ENCODE measurements at places on chromosomes 12 and 14.

GRCh38 chr12:19739195-19739776 lies 300.0 kb downstream of the AEBP2 start:
- DNase-seq = no peak

GRCh38 chr12:92297405-92297804 lies 151.8 kb upstream of the BTG1 start:
- no peak for DNase-seq

- DNase-seq = no peak
Observed at GRCh38 chr14:55324812-55325211, 53.6 kb downstream of the FBXO34 start.

DNA sequence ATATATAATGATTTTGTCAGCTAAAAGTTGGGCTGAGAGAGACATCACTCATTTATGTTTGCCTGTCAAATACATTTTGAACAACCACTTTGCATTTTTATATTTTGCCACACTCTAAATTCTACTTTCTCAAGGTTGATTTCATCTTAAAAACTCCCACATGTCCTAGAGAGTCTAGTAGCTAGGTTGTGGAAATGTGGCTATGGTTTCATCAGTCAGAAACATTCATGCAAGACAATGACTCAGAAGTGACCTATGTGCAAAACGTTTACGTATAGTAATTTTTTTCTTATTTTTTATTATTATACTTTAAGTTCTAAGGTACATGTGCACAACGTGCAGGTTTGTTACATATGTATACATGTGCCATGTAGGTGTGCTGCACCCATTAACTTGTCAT lies 27.4 kb upstream of the PRKD1 start:
- DNase-seq = no peak

DNA sequence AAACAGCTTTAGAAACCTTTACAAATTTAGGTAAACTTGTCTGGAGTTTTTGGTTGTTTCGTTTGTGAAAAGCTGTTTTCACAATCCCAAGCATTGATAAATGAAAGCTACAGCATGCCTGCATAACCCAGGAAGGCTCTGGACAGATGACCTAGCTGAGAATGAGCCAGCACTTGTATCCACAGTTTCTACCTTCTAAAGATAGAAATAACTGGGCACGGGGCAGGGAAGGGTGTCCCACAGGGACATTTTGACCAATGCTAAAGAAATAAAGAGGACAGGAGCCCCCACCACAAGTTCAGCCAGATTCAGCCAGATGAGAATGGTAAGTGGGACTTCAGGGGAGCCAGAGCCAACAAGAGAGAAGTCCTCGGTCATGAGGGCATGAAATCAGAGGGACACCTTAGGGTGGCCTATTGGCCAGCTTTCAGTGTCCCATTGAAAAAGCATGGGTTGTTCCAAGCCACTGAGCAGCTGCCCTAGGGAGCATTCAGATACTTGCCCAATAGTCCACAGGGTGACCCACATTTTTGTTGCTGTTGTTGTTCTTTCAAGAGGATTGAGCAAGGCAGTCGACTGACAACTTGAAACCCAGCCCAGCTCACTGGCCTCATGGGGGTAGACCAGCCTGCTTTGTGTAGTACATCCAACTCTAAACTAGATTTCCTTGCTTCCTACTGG lies 140.3 kb upstream of the NUDT4 start:
- no peak for DNase-seq

DNA sequence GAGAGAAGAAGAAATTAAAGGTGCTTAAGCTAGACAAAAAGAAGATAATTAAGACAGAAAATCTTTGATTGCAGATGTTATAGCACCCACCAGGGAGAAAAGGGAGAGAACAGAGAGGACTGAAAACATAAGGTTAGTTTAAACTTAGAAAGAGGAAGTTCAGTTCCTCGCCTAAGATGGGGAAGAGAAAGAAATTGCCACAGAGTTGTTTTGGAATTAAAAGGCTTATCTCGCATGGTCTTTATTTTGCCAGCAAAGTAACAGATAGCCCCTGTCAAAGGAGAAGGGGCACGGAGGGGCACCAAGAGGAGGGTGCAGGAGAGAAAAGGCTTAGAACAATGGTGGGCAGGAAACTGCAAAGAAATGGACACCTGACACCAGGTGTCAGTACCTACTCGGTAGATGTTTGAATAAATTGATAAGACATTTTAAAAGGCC lies 17.8 kb upstream of the OXA1L start:
- DNase-seq = no peak

DNA sequence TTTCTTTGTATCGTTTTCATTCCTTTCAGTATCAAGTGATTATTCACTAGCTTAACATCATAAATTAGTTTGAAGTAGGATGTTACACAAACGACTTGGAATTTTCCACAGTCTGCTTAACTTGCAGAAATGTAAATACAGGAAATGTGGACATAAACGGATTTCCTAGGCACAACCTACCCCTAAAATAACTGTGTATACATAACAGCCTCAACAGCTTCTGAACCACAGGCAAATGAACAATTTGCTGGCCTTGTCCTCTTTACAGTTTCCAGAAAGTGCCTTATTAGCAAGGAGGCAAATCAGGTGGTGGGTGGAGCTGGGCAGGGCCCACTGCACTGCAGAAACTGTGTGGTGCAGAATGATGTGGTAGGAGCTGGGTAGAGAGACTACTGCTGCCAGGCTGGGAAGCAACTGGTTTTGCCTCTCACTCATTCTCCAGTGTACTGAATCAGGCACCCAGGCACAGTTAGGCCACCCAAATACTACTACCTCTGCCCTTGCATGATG lies 14.1 kb downstream of the DRAM1 start:
- no peak for DNase-seq

DNA sequence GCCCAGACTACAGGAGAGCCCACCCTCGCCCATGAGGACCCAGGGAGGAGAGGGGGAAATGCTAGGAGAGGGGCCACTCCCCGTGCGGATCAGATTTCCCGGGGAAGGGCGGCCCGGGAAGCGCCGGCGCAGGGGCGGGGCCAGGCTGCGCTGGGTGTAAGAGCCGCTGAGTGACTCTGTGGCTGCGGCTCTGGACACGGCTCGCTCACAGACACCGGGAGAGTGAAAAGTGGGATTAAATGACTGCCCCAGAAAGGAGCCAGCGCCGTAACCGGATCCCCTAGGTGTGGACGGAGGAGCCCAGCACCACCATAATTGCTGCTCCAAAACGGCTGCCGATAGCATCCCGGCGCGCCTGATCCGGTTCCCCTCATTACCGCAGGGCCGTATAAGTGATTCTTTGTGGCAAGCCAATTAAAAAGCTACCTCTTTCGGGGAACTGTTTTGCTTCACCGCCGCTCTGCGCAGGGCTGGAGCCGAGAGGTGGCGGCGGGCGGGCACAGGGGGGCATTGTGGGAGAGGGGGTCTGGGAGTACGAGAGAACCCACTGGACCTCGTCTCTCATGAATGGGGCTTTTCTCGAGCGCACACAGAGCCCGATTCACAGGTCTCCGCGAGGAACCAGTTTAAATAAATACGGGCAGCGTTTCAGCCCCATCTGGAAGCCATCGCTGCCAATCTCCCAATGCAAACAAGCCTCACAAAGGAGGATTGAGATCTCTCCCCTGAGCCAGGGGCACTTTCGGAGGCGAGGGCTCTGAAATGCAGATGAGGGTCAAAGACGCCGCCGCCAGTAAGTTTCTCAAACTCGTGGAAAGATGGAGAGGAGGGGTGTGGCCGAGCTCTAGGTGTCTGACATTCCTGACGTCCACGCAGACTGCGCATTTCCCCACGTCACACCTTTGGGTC lies 2.5 kb downstream of the COL2A1 start:
- DNase-seq = no peak

- DNase-seq = peak; percentile 67
Observed at GRCh38 chr12:124837958-124838803, 25.5 kb downstream of the SCARB1 start.

- no peak for DNase-seq
Observed at GRCh38 chr12:80698256-80698655, 9.2 kb upstream of the MYF6 start.

GRCh38 chr14:73477618-73478266 lies 13.0 kb upstream of the RIOX1 start:
- DNase-seq = no peak

DNA sequence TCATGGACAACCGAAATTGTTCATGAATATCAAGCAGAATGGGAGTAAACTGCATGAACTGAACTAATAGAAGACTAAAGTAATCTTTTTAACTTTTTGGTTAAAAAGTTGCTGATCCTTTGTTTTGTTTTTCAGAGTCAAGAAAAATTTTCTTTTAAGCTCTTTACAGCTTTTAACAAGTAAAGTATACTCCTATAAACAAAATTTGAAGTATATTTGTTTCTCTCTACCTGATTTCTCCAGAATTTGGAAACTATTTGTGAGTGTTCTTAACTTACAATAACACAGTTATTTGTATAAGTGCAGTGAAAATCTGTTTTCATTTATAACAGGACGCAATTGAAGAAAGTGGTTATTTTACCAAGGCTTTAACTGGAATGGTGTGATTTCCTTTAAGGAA lies 12.2 kb upstream of the LRRK2 start:
- DNase-seq = no peak

GRCh38 chr12:125528281-125528680 lies 463.0 kb downstream of the AACS start:
- no peak for DNase-seq

- DNase-seq = no peak
Observed at GRCh38 chr14:38526826-38527501, 271.1 kb upstream of the CLEC14A start.

- no peak for DNase-seq
Observed at GRCh38 chr14:87679866-87680265, 313.1 kb downstream of the GALC start.

- DNase-seq = no peak
Observed at GRCh38 chr14:69696204-69696527, 70.8 kb upstream of the SRSF5 start.

DNA sequence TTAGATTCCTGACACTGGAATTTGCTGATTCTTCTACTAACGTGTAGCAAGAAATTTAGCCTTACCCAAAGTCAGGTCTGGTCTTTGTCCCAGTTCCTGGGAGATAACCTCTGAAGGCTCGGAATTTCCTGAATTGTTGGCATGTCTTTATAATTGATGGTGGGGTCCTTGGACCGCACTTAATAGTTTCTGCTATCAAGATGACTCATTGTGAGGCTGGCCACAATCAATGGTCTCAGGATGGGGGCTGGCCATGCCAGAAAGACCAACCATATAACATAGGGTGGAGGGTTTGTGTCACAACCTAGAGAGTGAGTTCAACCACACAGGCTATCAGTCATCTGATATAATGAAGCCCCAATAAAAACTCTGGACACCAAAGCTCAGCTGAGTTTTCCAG lies 259.7 kb downstream of the DAD1 start:
- DNase-seq = no peak

DNA sequence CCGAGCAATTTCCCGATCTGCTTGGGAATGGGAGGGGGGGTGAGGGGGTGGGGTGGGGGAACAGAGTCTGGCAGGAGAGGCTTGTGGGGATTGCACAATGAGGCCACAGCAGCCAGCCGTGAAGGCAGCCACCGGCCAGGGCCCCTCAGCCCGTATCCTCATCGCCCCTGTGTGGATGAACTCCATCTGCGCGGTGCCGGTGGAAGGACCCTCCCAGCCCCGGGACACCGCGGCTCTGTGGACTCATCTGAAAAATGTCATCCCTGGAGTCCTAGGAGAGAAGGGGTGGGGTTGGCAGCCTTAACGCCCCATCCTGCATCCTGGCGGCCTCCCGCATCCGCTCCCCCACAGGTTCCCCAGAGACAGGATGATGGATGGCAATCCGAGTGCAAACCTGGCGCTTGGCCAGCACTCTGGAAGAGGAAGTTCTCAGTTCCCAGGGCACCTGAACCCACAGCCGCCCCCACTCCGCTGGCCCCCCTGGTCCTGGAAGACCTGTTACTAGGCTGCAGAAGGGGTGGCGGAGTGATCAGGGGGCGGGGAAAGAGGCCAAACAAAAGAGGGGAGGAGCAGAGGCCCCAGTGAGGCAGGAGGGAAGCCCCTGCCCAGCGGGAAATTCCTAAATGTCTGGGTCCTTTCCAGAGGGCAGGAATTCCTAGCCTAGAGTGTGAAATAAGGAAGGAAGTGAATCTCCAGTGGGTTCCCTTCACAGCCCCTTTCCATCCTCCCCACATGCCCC lies 1.2 kb upstream of the TNFAIP2 start:
- DNase-seq = no peak

- no peak for DNase-seq
Observed at GRCh38 chr12:57096748-57097553, 8.0 kb downstream of the NAB2 start.

DNA sequence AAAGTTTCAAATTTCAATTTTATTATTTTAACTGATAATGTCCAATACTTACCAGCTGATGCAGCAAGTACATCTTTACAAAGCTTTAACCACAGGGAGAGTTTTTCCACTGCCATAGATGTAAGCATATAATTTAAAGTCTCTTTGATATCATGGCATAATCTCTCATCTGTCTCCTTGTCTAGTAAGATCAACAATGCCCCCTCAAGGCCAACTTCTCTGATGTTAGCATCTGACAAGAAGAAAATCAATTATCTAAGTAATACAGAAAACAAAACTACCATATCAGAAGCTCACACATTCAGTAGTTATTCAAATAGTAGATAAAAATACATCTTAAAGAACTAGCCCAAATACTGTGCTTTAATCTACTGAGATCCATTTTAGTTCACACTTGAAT lies 94.2 kb downstream of the HEATR5A start:
- no peak for DNase-seq

DNA sequence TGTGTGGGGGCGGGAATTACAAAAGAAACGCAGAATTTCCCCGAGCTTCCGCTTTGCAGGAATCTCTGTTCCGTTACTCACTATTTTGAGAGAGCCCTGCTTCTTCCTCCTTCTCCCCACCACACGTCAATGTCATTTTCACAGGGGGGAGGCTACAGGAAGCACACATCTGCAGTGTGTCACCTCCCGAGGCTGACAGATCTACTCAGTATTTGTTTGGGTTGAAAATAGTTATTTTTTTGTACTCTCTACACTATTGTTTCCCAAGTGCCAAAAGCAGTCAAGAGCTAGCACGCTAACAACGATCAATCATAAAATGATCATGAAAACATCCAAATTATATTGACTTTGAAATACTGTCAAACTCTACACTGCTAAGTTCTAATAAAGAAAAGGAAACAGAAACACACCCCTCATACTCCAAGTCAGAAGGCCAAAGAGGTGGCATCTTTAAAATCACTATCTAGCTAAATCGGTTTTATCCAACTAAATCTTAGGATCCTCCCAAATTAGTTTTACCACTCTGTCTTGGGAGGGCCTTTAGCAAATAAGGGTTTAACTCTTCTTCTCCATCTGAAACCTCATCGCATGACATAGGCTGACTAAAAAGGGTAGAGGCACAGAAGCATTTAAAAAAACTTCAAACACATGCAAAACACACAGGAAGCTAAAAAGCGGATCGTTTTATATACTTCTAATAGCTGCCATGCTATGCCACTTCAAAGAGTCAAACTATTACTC lies 51.8 kb downstream of the FOXN3 start:
- DNase-seq = no peak

DNA sequence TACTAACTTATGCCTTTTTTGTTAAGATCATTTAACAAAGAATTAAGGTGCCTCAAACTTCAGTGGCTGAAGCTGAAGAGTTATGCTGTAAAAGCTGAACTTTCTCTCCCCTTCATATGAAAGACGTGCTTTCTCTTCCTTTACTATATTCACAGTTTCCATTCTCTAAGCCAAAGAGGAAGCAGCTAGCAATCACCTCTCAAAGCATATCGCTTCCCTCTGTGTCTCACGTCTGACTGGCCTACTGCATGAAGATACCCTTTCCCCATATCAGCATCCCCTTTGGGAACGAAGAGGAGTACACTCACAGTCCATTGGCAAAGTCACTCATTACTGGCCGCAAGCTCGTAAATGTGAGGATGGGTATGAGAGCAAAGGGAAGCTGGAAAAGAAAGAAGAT lies 34.9 kb downstream of the SLC11A2 start:
- DNase-seq = no peak

- DNase-seq = no peak
Observed at GRCh38 chr12:6644903-6645302, 2.3 kb downstream of the ACRBP start.

Data from GOT3 (cell line).